ENCODE measurements at places on chromosomes 3 and 15.
A peak's percentile ranks its signal among the peaks of the same experiment; 100 is the strongest.

DNA sequence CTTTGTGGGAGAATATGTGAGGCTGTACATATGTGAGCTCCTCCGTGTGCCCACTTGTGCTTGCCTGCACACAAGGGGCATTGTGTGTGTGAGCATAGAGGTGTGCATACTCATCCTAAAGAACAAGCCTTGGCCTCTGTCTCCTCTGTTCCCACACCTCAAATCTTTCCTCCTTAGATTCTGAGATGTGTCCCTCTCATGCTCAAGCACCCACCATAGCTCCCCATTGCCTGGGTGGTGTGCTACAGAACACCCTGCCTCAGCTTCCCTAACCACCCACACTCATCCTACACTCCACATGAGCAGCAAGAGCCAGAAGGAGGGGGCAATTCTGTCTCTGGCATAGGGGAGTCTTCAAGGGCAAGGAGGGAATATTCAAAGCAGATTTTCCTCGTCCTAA, 27.7 kb downstream of the LINGO1 start:
- no peaks in the 10 kb centered on the region for H3K27me3 ChIP-seq
- no peak for DNase-seq
- no peak overlapping the region for H3K4me3 ChIP-seq
- H3K36me3 ChIP-seq, result no peaks in the 10 kb centered on the region
- no peak overlapping the region for H3K27ac ChIP-seq

DNA sequence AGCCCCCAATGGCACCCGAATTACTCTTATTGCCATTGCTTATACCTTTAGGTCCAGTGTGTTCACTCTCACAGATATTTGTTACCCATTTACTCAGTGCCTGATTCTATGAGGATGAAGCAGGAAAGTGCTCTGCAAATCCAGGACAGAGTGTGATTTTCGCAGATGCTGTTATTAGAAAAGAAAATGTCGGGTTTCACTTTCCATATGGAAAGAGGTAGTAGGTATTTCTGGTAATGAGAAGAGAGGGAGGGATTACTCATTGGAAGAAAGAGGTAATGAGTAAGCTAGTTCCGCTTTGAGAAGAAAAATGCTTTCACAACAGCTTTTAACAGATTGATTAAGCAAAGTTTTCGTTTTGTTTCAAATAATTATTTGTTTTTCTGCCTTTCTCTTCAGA, 336.3 kb upstream of the CFAP20DC start:
- no peak for DNase-seq
- no peak overlapping the region for H3K4me3 ChIP-seq
- H3K36me3 ChIP-seq, result no peaks in the 10 kb centered on the region
- H3K4me1 ChIP-seq, result no peaks in the 10 kb centered on the region
- H3K27ac ChIP-seq, result no peak overlapping the region
- no peaks in the 10 kb centered on the region for H3K27me3 ChIP-seq

DNA sequence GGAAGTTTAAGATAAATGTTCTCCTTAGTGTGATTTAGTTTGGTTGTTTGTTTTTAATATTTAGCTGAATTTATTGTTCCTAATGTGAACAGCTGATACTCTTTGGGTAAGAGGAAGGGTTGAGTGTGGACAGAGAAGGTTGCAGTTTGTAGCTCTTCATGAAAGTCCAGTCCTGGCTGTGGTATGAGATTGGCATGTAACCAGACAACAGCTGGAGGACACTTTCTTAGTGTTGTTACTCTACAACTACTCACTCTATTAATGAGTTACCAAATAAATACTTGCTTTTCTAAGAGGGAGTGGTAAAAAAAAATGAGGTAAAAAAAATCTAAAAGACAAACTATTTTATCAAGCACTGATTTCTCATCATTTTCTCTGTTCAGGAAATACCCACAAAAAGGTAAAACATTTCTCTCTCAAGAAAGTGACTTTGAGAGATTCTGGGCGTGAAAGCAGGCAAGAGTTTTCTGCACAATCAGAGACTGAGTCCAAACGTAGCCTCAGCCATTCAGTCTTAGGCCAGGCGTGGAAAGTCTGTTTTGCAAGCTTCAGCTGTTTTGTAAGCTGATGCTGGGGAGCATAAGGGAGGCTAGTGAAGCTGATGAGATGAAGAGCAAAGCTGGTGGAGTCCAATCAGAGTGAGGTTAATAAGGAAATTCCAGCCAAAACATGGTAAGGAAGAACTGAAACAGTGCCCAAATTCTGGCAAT, 138.5 kb upstream of the ARPP21 start:
- no peaks in the 10 kb centered on the region for H3K27me3 ChIP-seq
- no peak for DNase-seq
- H3K27ac ChIP-seq, result peak overlapping the region; percentile 75

GRCh38 chr15:76108021-76108723, 48.4 kb downstream of the TMEM266 start:
- no peaks in the 10 kb centered on the region for H3K36me3 ChIP-seq
- no peaks in the 10 kb centered on the region for H3K4me1 ChIP-seq
- no peak overlapping the region for H3K4me3 ChIP-seq

- H3K27me3 ChIP-seq, result no peaks in the 10 kb centered on the region
- no peak for DNase-seq
- H3K36me3 ChIP-seq, result no peaks in the 10 kb centered on the region
Observed at GRCh38 chr15:90004252-90004651, 3.1 kb downstream of the ZNF710 start.

DNA sequence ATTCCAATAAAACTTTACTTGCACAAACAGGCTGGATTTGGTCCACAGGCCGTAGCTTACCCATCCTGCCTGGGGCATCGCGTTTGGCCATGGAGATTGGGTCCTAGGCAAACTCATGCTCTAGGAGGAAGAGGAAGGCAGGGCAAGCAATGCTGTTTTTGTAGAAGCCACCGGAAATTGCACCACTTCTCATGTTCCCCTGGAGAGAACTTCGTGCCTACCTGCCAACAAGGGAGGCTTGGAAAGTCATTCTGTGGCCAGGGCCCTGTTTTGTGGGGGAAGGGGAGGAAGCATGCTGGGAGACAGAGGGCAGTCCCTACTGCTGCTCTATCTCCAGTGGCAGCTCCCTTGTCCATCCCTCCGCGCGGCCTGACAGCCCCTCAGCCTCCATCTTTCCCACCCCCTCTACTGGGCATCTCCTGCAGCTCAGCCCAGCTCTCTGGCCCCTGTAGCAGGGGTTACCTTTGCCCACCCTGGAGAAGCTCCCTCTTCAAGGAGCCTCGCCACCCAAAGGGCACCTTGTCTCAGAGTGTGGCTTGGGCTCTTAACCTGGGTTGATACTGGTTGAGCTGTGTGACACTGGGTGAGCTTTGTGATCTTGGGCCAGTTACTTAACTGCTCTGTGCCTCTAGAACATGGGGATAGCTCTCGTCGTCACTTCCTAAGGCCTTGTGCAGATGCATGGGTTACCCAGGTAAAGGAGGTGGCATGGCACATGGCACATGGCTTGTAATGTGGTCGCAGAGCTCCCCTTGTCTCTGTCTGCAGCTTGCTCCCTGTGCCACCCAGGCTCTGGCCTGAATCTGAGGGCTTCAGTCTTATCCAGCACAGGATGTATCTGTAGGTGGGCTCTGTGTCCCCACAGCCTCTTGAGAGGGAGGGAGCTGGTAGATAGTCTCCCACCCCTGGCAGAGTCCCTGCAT, 6.1 kb downstream of the ABTB1 start:
- no peaks in the 10 kb centered on the region for H3K4me1 ChIP-seq
- DNase-seq, result peak; percentile 30
- no peaks in the 10 kb centered on the region for H3K36me3 ChIP-seq
- no peak overlapping the region for H3K4me3 ChIP-seq

DNA sequence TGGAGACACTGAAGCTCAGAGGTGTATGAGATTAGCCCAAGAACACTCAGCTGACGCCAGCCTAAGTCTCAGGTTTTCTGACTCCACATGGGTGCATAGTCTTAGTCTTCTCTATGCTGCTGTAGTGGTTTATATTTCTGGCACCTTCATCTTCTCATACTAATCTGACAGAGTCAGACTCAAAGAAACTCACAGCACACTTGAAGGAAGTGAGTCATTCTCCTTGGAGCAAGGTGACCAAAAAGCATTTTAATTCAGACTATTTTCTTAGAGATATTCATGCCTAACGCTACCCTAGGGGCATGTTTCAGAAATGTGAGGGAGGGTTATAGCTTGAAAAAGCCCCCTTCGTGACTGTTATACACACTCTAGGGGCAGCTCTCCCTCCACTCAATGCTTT, 775.3 kb upstream of the ARPP21 start:
- H3K27me3 ChIP-seq, result no peaks in the 10 kb centered on the region
- H3K4me3 ChIP-seq, result no peak overlapping the region
- H3K4me1 ChIP-seq, result no peaks in the 10 kb centered on the region
- H3K36me3 ChIP-seq, result no peaks in the 10 kb centered on the region
- H3K27ac ChIP-seq, result no peak overlapping the region
- no peak for DNase-seq

All from Caco-2 (cell line).